Stimulated activated CD8-positive, alpha-beta memory T cell treated with anti-CD3 and anti-CD28 coated beads, Interleukin-2, amount 100 ng/mL, for 48 hours (primary cell): ENCODE measurements at places on chromosomes 12 and 14.

DNA sequence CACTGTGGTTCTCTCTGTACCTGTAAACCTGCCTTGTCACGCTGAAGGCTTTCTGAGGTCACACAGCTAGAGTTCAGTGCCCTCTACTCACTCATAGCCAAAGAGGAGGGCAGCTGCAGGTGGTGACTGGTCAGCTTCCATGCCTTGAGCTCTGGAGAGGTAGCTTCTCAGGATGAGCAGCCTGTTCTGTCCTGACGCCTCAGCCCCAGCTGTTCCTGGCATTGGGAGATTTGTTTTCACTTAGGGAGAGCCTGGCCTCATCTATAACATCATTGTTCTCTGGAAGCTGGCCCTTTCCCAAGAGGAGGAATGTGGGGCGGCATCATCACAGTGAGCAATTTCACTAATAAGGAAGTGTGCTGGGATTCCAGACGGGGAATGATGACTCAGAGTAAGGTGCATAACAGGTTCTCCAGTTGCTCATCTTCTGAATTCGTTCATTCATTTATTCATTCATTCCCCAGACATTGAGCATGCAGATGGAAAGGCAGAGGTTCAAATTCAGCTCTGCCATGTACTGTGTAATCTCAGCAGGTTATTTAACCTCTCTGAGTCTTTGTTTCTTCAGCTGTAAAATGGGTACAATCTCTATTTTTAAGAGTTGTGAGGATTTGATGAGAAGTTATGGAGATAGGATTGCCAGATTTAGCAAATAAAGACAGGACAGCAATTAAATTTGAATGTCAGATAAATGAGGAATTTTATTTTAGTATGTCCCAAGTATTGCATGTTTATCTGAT is 255.8 kb upstream of the CRY1 start:
- no peak for DNase-seq

DNA sequence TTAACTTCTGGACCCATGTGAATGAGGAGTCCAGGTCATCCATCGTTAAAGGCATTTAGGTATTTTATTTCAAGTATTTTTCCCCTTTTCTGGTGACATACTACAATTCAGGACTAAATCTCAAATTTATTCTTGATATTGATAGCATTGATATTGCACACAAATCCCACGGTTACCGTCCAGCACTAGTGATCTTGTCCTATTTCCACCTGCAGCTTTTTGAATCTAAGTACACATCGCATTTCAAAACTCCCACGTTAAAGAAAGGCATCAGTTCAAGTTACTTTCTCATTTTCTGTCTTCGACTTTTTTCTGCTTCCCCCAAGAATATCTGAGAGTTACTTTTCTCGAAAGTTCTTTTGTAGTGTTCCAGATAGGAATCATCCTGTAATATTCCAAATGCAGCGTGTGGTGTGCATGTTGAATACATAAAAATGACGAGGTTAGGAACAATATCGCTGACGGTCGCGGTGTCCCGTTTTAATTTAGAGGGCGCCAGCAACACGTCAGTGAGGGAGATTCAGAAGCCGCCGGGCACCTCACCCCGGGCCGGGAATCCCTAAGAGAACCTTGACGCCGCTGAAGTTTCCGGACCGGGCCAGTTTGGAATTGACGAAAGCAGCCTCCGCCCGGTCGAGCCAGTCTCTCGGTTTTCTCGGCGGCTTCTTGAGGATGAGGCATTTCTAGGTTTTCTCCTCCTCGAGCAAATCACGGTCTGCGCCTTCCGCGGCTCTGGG is 569 bp upstream of the RGS6 start:
- no peak for DNase-seq

GRCh38 chr12:131883521-131883900 is 10.9 kb upstream of the ULK1 start:
- no peak for DNase-seq

DNA sequence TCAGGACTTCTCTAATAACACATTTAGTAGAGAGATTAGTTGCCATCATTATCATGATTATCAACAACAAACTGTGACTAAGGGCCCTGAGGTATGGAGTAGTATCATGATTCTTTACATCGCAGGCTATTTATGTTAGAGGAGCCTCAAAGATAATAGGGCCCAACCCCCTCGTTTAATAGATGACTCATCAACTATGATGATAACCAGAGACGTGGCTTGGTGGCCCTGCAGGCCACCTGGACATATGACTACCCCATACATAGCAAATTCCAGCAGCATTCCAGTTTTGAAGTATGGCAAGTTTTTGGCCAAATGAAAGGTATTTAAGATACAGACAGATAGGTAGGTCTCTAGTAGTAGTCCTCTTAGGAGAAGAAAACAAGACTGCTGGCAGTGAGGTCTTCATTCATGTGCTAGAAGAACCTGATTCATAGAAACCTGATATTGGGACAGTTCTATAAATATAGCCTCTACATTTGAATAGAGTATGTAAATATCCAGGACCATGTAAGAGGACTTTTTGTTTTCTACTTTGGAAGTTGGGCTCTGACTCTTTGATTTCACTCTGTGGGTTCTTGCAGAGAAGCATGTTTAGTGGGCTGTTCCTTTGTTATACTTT is 5.6 kb downstream of the RIC8B start:
- DNase-seq = no peak

DNA sequence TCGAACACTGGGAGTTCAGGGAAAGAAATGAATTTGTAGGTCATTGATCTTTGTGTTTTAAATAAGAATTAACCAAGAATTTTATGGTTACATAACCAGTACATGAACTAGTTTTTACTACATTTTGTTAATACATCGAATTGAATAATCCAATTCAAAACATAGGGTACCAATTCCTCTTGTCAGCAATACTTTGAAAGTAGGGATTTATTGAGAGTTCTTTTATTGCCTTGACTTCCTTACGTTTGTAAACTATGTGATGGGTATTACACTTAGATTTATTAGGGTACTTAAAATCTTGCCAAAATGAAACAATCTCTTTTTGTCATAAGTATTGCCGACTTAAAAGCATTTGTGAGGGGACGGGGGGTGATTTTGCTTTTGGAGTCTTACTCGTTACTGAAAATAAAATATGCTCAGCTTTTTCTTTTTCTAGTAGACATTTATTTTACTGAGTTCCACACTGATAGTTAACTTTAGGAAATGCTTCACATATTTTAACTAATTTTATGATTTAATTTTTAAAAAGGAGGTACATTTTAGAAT is 22.4 kb downstream of the SOCS2 start:
- no peak for DNase-seq

- no peak for DNase-seq
Observed at GRCh38 chr12:110431957-110432587, 18.1 kb downstream of the ARPC3 start.

GRCh38 chr12:19068137-19068536 is 61.4 kb upstream of the PLEKHA5 start:
- no peak for DNase-seq

DNA sequence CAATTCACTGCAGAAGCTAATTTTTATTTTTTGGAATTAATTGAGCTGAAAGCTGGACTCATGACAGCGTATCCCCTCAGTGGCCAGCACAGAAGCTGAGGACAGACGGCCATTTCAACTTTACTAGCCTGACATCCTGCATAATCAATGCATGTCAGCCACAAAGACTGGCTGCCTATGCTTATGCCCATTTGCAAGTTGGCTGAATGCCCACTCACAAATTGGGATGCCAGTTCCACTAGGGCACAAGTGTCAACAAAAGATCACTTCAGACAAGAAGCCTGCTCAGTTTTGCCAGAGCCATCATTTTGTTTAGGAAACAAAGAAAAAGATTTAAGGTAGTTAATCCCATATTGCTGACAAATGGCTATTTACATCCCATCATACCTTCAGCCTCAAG is 417.6 kb downstream of the NOVA1 start:
- DNase-seq = no peak

GRCh38 chr12:132700212-132700822 is 10.3 kb upstream of the PGAM5 start:
- DNase-seq = no peak

GRCh38 chr14:96095058-96095457 is 55.9 kb downstream of the C14orf132 start:
- DNase-seq = no peak

DNA sequence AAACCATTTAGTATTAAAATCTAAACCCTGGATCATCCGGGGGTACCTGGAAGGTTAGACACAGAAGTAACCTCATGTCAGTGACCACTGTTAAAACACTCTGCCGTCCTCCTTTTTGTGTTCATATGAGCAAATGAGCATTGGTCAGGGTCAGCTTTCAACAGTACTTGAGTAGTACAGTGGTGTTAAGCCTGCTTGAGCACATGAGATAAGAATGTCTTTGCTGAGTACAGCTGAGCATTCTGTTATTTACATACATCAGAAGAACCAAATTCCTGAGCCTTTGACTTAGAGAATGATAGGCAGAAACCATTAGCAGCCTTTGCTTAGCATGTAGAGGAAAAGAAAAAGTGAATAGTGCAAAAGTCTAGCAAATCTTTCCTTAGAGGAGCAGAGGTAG is 38.6 kb upstream of the LRTM2 start:
- no peak for DNase-seq

GRCh38 chr12:28563286-28563685 is 373.0 kb downstream of the CCDC91 start:
- DNase-seq = no peak

GRCh38 chr12:109844983-109845823 is 12.0 kb upstream of the TRPV4 start:
- peak; percentile 87 for DNase-seq

GRCh38 chr14:96351986-96352385 is 11.2 kb downstream of the ATG2B start:
- DNase-seq = no peak

- DNase-seq = no peak
Observed at GRCh38 chr14:37579274-37579673, 15.8 kb downstream of the FOXA1 start.

DNA sequence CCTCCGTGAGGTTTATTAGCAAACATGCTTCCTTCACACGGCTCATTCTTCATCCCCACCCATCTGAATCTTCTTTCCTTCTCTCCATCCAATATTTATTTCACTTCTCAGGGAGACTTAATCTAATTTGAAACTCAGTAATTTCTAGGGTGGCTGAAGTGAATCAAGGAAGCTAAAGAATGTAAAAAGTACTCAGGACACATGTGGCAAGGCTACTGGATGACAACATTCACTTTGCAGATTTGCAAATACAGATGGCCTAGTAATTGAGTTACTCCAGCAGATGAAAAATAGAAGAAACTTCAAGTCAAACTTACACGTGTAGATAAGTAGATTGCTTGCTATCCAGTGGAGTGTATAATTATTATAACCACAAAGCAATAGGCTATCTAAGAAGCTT is 15.4 kb upstream of the BEST3 start:
- DNase-seq = no peak

- no peak for DNase-seq
Observed at GRCh38 chr12:115811045-115811444, 466.4 kb downstream of the MED13L start.

GRCh38 chr12:118981285-118982211 is at the start of gene SRRM4:
Gene SRRM4 (plus strand): TSS chr12:118981541. CDS start chr12:118981883, 342 bp downstream.
- no peak for DNase-seq

- DNase-seq = no peak
Observed at GRCh38 chr14:51609955-51610283, 41.8 kb upstream of the FRMD6 start.

DNA sequence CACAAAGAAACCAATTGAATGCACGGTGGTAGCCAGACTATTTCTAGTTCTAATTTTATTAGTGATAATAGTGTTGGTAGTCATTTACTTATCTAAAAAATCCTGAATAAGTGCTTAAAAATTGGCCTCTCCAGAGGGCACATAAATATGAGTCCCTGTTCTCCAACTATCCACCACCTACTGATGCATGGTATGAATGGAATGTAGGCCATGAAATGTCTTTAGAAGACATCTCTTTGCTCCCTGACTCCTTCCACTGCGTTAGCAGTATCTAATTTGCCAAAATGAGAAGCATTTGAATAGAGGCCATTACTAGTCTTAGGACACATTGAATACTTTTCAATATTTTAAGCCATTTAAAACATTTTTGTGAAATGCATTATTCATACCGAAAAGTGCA is 261.7 kb downstream of the LRFN5 start:
- DNase-seq = no peak

GRCh38 chr12:12705838-12706520 is 10.0 kb upstream of the GPR19 start:
- no peak for DNase-seq

GRCh38 chr14:55245657-55246268 is 25.5 kb upstream of the FBXO34 start:
- DNase-seq = no peak

DNA sequence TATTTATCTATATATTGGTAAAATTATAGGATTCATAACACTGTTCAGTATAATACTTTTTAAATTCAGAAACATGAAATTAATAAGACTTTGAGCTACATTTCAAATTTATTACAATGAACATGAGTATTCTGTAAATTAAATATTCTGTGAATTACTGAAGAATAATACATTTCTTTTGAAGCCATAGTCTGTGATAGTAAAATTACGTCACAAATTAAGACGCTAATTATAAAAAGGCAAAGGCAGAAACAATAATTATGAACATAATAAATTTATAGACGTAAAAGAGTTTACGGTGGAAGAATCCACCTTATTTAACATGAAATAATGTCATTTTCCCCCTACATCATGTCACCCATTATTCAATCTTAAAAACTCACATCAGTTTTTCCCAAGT is 118.9 kb downstream of the NOVA1 start:
- DNase-seq = no peak

DNA sequence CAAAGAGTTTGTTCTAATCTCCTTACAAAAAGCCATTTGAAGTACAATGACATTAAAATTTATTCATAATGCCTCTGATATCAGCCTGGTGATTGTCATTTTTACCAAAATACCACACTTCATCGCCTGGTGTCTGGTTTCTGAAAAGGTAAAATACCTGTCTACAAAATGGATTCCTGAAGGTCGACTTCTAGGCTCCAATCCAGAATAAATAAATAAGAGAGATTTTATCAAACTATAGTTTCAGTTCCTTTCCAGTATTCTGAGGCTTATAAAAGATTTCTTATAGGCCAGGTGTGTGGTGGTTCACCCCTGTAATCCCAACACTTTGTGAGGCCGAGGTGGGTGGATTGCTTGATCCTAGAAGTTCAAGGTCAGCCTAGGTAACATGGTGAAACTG is 340.7 kb downstream of the SLC16A7 start:
- no peak for DNase-seq

GRCh38 chr12:22329621-22330020 is 4.9 kb downstream of the ST8SIA1 start:
- no peak for DNase-seq

- DNase-seq = no peak
Observed at GRCh38 chr14:106803379-106803778, 1277.0 kb downstream of the TMEM121 start.

- no peak for DNase-seq
Observed at GRCh38 chr12:32418903-32419519, 19.7 kb downstream of the FGD4 start.

- no peak for DNase-seq
Observed at GRCh38 chr12:106897082-106897481, 58.6 kb upstream of the TMEM263 start.

- no peak for DNase-seq
Observed at GRCh38 chr14:84885061-84885460, 644.9 kb upstream of the FLRT2 start.

- no peak for DNase-seq
Observed at GRCh38 chr12:39505023-39505422, 62.1 kb upstream of the KIF21A start.
